Immature natural killer cell (primary cell): ENCODE measurements at places on chromosomes 7 and 10.

GRCh38 chr7:149145031-149145845 lies 2.0 kb upstream of the ZNF398 start:
- H3K4me3 ChIP-seq: peak overlapping the region; percentile 40
- H3K4me1 ChIP-seq: peaks cover 29% of the 10 kb centered on the region
- H3K27ac ChIP-seq: peak overlapping the region; percentile 86
- H3K36me3 ChIP-seq: no peaks in the 10 kb centered on the region
- peaks cover 7% of the 10 kb centered on the region for H3K27me3 ChIP-seq

DNA sequence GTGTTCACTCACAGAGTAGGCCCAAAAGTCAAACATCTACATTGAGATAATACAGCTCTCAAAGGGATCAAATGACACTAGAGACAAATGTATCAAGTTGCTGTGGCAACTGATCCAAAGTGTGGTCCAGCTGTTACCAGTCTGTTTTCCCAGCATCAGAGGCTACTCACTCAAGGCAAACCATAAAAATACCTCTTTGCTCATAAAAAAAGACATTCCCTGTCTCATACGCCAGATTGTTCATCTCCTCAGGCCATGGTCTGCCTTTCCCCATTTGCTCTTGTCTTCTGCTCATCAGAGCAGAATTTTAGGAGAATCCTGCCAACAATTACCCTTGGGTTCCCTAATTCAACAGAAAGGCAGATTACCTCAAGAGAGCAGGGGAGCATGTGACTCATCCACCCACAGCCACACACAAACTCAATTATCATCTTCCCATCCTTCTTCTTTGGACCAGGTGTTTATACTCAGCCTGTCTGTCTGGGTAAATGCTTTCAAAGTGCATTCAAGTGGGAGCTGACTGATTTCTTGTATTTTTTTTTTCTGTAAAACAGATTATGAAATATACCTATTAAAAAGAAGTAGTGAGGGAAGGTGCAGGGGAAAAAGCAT lies 226.5 kb upstream of the HPS1 start:
- DNase-seq: no peak
- H3K36me3 ChIP-seq: no peaks in the 10 kb centered on the region
- H3K27me3 ChIP-seq: peaks cover 2% of the 10 kb centered on the region
- H3K27ac ChIP-seq: no peak overlapping the region

DNA sequence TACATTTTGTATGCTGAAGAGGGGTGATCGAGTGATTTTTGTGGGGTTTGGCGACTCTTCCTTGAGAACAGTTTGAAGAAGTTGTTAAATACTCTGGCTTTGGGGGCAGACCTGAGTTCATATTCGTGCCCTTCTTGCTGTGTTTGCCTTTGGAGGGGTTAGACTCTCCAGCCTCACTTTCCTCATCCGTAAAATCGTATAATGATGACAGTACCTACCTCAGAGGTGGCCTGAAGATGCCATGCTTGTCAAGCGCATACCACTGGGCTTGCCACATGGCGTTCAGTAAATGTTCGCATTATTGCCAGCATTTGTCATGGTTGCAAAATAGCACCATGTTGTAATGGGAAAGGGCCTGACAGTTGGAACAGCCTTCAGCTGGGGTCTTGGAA lies 1.3 kb downstream of the STK17A start:
- no peak for DNase-seq
- peak overlapping the region; percentile 96 for H3K4me3 ChIP-seq
- peaks cover 34% of the 10 kb centered on the region for H3K27me3 ChIP-seq
- peaks cover 47% of the 10 kb centered on the region for H3K4me1 ChIP-seq
- peak overlapping the region; percentile 97 for H3K27ac ChIP-seq

GRCh38 chr7:4758791-4759190 lies 16.6 kb upstream of the AP5Z1 start:
- H3K27ac ChIP-seq: no peak overlapping the region
- DNase-seq: no peak
- H3K36me3 ChIP-seq: peaks cover 9% of the 10 kb centered on the region

DNA sequence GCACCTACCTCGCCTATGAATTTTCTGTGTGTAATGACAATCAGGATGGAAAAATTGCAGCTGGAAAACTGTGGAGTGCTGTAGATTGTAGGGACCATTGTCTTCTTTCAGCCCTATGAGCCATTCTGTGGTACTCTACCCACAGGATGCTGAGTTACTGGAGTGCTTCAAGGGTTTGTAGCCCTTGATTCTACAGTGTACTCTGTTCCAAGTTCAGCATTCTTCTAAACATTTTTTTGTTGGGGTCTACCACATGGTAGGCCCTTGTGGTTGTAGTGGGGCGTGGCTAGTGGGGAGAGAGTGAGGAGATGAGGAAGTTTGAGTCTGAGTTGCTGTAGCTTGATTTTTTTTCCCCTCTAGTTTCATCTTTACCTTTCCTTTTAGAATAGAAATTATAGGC lies 33.5 kb downstream of the REEP3 start:
- H3K4me3 ChIP-seq: no peak overlapping the region
- peaks cover 19% of the 10 kb centered on the region for H3K4me1 ChIP-seq
- H3K27me3 ChIP-seq: peaks cover 2% of the 10 kb centered on the region
- peak overlapping the region; percentile 5 for H3K27ac ChIP-seq
- H3K36me3 ChIP-seq: no peaks in the 10 kb centered on the region
- DNase-seq: peak; percentile 38

DNA sequence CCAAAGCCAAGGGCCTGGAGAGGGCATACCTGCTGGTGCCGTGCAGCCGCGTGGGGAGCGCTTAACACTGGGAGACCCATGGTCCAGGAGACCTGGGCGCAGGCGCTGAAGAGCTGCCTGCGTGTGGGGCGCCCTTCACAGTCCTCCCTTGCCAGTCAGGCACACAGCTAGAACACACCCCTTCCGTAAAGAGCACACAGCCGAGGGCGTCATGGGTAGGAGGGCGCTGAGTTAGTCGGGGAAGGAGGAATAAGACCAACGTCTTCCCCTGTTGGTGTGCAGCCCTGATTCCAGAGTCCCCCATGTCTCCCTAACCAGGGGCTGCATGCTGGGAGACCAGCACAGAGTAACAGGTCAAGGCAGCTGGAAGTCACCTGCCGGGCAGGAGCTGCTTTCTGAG lies 273.9 kb downstream of the USP6NL start:
- peak overlapping the region; percentile 73 for H3K27ac ChIP-seq
- no peak overlapping the region for H3K4me3 ChIP-seq
- H3K4me1 ChIP-seq: peaks cover 33% of the 10 kb centered on the region
- peaks cover 48% of the 10 kb centered on the region for H3K27me3 ChIP-seq

DNA sequence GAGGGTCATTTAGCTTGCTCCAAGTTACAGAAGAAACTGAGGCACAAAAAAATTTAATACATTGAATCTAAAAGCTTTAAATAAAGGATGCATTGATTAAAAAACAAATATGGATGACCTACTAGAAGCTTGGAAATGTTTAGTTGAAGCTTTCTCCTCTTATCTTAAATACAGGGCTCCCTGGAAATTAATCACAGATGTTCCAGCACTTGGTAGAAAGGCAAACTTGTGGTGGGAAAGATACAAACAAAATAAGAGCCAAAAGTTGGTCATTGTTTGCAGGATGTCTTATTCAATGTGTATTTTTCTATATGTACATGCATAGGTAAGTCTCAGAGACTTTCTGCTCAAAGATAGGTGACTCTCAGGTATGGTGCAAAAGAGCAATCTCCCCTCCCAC lies 40.7 kb upstream of the LYZL1 start:
- H3K36me3 ChIP-seq: no peaks in the 10 kb centered on the region
- H3K27me3 ChIP-seq: no peaks in the 10 kb centered on the region
- no peak overlapping the region for H3K4me3 ChIP-seq
- no peak for DNase-seq
- no peaks in the 10 kb centered on the region for H3K4me1 ChIP-seq

DNA sequence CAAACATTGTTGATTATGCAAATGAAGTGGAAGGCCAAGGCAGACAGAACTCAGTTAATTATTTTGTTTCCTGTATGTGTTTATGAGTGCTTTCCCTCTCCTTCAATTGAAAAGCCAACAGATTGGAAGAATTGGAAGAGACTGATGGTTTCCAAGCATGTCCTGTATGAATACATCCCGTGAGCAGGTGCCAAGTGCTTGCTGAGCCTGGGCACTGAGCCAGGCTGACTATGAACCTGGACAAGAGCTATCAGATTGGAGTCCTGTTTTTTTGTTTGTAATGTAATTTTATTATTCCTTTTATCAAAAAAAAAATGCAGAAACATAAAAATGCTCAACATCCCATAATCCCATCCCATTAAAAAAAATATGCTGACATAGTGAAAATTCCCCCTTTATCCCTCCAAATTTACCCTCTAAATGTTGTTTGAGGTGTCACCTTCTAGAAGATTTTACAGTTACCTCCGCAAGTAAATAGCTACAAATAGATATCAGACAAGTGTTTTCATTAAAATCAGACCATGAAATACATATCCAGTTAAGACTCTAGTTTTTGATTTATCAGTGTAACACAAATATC lies 449.5 kb downstream of the GRID1 start:
- no peak for DNase-seq
- no peak overlapping the region for H3K27ac ChIP-seq
- H3K4me3 ChIP-seq: no peak overlapping the region
- H3K36me3 ChIP-seq: no peaks in the 10 kb centered on the region
- no peaks in the 10 kb centered on the region for H3K4me1 ChIP-seq

GRCh38 chr10:93752761-93753160 lies 5.0 kb upstream of the LGI1 start:
- H3K27ac ChIP-seq: no peak overlapping the region
- peaks cover 2% of the 10 kb centered on the region for H3K4me1 ChIP-seq
- no peaks in the 10 kb centered on the region for H3K36me3 ChIP-seq

DNA sequence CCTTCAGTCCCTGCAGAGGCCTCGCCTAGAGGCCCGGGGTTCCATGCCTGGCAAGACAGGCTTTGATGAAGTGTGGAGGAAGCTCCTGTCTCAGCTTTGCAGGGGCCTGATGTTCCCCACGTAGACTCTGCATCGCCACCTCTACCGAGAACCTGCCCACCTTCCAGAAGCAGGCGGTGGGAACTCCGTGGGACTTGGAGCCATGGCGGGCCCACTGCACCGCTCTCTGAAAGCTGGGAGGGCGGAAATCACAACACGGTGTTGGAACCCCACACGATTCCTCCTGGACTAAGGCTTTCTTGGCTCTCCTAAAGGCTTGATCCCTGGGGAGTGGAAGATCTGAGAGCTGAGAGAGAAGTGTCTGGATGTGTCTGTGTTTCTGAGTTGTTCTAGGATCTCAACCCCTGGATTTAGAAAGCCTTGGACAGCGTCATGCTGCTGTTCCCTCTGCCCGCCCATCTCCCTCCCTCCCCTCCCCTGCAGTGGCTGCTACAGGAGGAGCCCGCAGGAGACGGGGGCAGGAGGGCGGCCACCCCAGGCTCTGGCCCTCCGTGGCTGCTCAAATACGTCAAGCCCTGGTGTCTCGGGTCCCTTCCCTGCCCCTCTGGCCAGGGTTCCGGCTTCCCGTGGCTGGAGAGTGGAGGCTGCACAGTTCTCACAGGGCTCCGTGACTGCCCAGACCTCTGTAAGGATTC lies 79.7 kb downstream of the VIPR2 start:
- no peak for DNase-seq
- no peak overlapping the region for H3K4me3 ChIP-seq
- no peak overlapping the region for H3K27ac ChIP-seq
- H3K36me3 ChIP-seq: no peaks in the 10 kb centered on the region
- peaks cover 25% of the 10 kb centered on the region for H3K4me1 ChIP-seq
- no peaks in the 10 kb centered on the region for H3K27me3 ChIP-seq

DNA sequence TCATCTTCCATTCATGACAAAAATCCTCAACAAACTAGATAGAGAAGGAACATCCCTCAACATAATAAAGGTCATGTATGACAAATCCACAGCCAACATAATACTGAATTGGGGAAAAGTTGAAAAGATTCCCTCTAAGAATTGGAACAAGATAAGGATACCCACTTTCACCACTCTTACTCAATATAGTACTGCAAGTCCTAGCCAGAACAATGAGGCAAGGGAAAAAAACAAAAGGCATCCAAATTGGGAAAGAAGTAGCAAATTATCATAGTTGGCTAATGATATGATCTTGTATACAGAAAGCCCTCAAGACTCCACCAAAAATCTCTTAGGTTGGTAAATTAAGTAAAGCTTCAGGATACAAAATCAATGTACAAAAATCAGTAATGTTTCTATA lies 4.7 kb downstream of the POT1 start:
- peaks cover 8% of the 10 kb centered on the region for H3K27me3 ChIP-seq
- H3K4me1 ChIP-seq: peaks cover 19% of the 10 kb centered on the region
- H3K36me3 ChIP-seq: peaks cover 4% of the 10 kb centered on the region
- no peak overlapping the region for H3K27ac ChIP-seq
- no peak overlapping the region for H3K4me3 ChIP-seq
- no peak for DNase-seq

DNA sequence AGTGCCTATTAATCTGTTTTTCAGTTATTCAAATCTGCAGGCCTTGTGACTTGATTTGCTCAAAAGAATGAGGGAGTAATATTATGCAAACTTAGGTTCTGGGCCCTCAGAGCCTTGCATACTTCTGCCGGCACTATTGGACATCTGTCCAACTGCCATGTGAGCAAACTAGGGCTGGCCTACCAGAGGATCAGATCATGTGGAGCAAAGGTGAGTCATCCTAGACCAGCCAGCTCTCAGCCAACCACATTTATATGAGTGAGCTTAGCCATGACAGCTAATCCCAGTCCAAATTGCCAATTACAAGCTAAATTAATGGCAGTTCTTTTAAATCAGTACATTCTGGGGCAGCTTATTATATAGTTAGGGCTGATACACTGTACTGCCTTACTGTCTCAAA lies 69.6 kb downstream of the SDHAF3 start:
- DNase-seq: no peak
- no peak overlapping the region for H3K27ac ChIP-seq
- H3K4me1 ChIP-seq: no peaks in the 10 kb centered on the region
- H3K4me3 ChIP-seq: no peak overlapping the region

GRCh38 chr10:91745090-91745831 lies 53.0 kb upstream of the TNKS2 start:
- no peak overlapping the region for H3K27ac ChIP-seq
- no peaks in the 10 kb centered on the region for H3K4me1 ChIP-seq
- no peaks in the 10 kb centered on the region for H3K36me3 ChIP-seq
- H3K27me3 ChIP-seq: peaks cover 18% of the 10 kb centered on the region
- DNase-seq: no peak
- H3K4me3 ChIP-seq: no peak overlapping the region

DNA sequence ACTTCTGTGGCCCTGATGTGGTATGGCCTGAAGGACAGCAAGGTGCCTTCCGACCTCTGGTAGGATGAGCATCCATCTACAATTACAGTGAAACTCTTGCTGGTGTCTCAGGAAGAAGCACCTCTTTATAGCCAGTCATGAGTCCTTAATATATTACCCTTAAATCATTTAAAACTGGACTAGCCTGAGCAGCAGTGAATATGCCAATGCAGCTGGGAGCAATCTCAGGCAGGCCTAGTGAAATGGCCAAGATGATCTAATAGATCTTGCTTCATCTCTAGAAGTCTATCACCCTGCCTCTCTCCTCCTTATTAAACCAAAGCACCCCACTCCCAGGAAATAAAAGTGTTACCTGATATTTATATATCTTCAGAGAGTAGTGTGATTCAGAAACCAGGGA lies 66.7 kb upstream of the SORCS3 start:
- DNase-seq: no peak
- no peaks in the 10 kb centered on the region for H3K36me3 ChIP-seq
- peaks cover 2% of the 10 kb centered on the region for H3K27me3 ChIP-seq
- no peak overlapping the region for H3K27ac ChIP-seq

GRCh38 chr7:142927085-142927745 lies 6.3 kb downstream of the TRPV5 start:
- H3K27me3 ChIP-seq: peaks cover 2% of the 10 kb centered on the region
- H3K4me1 ChIP-seq: no peaks in the 10 kb centered on the region
- H3K27ac ChIP-seq: no peak overlapping the region

GRCh38 chr10:75211007-75211691 lies 553 bp downstream of the VDAC2 start:
- H3K27me3 ChIP-seq: peaks cover 8% of the 10 kb centered on the region
- H3K4me1 ChIP-seq: peaks cover 39% of the 10 kb centered on the region
- peak; percentile 23 for DNase-seq
